ENCODE measurements at places on chromosomes 5 and 9.

DNA sequence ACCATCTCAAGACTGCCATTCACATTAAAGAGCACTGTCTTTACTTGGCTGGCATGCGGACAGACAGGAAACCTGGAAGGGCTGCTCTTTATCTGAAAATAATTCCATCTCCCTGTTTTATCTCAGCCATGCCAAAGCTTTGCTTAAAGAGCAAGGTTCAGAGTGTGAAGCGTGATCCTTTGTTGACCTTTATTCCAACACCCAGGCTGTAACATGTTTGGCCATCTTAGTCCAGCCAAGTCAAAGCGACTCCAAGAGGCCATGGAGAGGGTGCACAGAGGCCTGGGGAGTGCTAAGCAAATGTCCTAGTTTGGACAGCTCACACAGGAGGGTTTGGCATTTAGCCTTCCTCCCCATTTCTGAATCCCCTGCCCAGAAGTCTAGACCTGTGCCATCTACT, 194.7 kb downstream of the PJA2 start:
- no peak for DNase-seq

GRCh38 chr9:135815830-135816650, 91.3 kb downstream of the CAMSAP1 start:
- DNase-seq: no peak

- no peak for DNase-seq
These were observed 254.8 kb downstream of the NSG2 start for GRCh38 chr5:174300118-174300940.

- DNase-seq: no peak
These were observed 18.0 kb downstream of the MAP3K1 start for GRCh38 chr5:56833325-56833724.

DNA sequence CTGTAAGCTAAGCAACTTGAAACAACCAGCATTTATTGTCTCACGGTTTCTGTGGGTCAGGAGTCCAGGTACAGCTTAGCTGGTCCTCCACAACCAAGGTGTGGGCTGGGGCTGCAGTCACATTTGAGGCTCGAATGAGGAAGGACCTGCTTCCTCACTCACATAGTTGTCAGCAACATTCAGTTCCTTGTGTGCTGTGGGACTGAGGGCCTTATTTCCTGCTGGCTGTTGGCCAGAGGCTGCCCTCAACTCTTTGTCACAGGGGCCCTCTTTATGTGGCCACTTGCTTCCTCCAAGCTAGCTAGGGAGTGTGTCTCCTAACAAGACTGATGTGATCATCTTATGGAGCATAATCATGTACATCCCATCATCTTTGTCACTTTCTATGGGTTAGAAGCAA, 29.2 kb upstream of the SEMA4D start:
- no peak for DNase-seq

DNA sequence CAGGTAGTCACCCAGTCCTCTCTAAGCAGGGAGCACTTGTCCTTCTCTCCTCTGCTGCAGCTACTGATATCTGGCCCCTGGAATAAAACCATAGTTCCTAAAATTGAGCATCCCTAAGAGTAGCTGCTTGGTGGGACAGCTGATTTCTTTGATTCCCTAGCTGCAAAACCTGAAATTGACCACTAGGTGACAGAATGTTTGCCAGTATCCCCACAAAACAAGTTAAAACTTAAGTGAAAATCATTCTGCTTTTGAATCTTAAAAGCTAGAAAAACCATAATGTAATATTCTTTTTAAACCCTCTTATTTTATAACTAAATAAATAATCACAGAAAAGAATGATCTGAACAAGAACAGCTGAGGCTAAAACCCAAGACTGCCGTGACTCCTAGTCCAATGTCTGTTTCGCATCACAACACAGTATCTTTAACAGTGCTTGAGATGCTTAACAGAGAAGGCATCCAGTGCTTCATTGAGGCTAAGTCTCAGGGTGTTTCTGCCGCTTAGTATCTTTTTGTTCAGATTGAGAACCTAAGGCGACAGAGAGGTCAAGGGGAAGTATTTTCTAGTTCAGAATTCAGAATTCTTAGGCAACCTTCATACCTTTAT, 24.4 kb upstream of the TAL2 start:
- no peak for DNase-seq
